ENCODE measurements at places on chromosomes 12 and 14.

- DNase-seq, result no peak
Observed at GRCh38 chr12:62763312-62763711, 171.6 kb downstream of the PPM1H start.

DNA sequence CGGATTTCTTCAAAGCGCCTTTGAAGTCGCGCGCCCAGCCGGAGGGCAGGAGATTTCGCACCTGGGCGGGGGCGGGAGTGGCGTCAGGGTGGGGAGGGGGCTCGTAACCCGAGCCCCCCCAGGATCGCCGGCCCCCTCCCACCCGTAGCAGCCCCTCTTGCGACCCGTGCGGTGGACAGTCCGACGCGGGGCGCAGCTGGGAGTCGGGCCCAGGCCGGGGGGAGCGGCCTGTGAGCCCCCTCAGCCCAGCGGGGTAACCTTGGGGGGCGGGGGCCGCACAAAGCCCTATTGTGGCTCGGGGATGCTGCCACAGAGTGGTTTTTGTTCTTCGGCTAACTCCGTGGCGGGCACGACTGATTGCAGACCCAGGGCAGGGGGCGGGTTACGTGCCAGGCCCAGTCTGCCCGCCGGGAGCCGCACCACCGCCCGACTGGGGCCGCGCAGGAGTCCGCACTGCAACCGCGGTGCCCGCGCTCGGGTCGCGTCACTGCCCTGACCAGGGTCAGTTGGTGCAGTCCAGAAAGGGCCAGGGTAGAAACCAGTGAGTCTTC lies 4.2 kb upstream of the AAAS start:
- peak; percentile 25 for DNase-seq

DNA sequence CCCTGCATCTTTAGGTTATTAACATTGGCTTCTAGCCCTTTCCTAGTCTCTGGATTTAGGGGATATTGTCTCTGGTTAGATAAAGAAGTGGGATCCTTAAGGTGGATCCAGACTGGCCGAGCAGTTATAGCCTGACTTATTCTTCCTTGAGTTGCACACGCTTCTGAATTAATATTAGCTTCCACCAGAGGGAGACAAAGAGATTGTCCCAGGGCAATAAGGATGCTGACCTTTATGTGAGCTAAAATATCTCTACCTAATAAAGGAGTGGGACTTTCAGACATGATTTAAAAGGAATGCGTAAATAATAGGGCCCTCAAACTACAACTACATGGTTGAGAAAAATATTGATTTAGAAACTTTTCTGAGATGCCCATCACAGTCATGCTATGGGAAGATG lies 139.7 kb downstream of the SLCO1B3 start:
- no peak for DNase-seq

DNA sequence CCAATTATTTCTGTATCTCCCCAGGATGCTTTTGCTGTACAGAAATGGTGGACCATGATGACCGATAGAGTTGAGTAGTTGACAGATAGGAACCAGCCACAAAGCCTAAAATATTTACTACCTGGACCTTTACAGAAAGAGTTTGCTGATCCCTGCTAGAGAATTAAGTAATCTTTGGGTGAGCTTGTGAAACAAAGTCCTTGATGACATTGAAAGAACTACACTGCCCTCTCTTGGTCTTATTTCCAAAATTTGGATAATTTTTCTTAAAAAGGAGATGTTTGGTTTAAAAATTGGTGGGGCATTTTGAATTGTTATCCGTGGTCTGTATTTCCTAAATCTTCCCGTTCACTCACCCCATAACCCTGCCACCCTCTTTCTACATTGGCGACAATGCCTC lies 13.7 kb upstream of the TCTN1 start:
- DNase-seq, result no peak

GRCh38 chr12:105206686-105207374 lies 29.1 kb downstream of the APPL2 start:
- DNase-seq, result no peak

- no peak for DNase-seq
Observed at GRCh38 chr14:59836116-59836515, 34.5 kb downstream of the RTN1 start.

GRCh38 chr12:56046027-56046780 lies 4.5 kb downstream of the RPS26 start:
- DNase-seq, result no peak

DNA sequence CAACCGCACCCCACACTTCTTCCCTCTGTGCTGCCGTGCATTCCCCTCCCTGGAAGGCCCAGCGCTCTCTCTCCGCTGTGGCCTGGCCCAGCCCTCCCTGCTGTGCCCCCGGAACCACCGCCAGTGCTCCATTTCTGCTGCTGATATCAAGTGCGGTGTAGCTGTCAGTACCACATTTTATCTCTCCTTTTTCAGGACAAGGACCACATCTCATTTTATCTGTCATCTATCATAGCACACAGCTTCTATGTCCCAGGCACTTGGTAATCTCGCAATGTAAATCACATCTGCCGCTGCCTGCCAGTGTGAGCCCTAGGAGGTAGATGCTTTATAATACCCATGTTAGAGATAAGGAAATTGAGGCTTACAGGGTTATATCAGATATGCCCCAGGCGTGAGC lies 18.3 kb downstream of the IL31 start:
- DNase-seq, result no peak

GRCh38 chr12:9068600-9068999 lies 47.1 kb downstream of the A2M start:
- no peak for DNase-seq

GRCh38 chr12:101685092-101685491 lies 12.3 kb upstream of the CHPT1 start:
- DNase-seq, result no peak

GRCh38 chr14:68814539-68815297 lies 21.9 kb upstream of the ZFP36L1 start:
- no peak for DNase-seq

GRCh38 chr14:100850841-100851585 lies 25.1 kb downstream of the MEG3 start:
- peak; percentile 74 for DNase-seq

DNA sequence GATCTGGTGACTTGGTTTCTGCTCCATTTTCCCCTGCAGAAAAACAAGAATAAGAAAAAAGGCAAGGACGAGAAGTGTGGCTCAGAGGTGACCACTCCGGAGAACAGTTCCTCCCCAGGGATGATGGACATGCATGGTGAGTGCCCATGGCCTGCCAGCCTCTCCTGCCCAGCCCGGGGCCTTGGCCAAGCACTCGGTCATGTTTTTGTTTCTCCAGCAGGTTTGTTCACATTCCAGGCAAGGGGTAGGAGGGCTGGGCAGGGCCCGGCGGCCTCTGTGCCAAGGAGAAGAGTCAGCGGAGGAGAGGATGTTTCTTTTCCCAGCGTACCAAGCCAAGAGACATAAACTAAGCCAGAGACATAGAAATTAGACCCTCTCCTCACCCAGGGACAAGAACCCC lies 13.6 kb downstream of the BCL7A start:
- DNase-seq, result no peak

- no peak for DNase-seq
Observed at GRCh38 chr12:9944391-9944790, 12.2 kb upstream of the CLEC2A start.

DNA sequence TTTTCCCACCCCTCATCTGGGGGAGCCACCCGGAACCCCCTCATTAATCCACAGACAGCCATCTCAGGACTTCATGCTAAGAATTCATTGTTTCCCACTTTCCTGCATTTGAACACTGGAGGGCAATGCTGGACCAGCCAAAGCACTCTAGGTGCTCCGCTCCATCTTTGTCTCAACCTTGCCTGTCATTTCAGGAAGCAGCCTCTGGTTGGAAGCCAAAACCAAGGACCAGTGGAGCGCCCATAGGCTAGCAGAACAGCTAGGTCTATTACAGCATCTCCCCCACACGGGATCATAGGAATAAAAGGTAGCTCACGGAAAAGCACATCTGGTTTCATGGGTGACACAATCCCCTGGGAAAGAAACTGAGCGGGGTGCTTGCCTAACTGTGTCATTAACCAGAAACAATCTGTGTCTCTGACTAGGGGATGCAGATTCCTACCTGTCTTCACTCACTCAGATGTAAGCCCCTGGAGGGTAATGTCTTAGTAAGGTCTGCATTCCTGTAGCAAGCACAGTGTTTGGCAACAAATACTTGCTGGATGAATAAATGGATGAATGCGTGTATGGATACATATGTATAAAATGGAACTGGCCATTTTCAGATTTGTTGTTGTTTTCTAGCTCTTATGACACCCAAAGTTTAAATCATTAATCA lies 197.0 kb downstream of the DAD1 start:
- no peak for DNase-seq

GRCh38 chr14:34693228-34693939 lies 21.0 kb downstream of the CFL2 start:
- no peak for DNase-seq

- DNase-seq, result no peak
Observed at GRCh38 chr12:52398176-52398575, 8.0 kb downstream of the KRT82 start.

DNA sequence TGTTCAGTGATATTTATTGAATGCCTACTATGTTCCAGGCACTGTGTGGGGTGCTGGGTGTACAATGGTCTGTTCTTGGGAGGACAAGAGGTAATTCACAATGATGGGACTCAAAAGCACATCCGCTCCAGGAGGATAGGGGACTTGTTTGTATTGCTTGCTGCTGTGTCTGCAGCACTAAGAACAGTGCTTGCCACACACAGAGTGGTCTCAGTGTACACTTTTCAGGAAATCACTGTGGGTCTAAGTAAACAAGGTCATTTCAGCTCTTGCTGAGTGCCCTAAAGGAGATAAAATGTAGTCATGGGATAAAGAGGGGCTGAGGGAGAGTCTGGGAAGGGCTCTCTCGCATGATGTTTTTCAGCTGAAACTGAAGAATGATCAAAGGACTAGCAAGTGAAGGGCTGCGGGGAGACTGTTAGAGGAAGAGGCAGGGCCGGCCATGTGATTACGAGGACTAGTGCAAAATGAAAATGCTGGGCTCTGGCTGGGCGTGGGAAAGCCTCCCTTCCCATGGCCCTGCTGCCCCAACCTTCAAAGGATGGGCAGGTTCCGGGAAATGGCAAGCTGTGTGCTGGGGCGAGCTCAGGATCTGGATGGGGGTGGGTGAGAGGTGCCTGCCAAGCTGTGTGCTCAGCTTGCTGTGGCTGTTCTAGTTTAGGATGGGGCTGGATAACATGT lies 39.1 kb downstream of the ADCK1 start:
- no peak for DNase-seq

DNA sequence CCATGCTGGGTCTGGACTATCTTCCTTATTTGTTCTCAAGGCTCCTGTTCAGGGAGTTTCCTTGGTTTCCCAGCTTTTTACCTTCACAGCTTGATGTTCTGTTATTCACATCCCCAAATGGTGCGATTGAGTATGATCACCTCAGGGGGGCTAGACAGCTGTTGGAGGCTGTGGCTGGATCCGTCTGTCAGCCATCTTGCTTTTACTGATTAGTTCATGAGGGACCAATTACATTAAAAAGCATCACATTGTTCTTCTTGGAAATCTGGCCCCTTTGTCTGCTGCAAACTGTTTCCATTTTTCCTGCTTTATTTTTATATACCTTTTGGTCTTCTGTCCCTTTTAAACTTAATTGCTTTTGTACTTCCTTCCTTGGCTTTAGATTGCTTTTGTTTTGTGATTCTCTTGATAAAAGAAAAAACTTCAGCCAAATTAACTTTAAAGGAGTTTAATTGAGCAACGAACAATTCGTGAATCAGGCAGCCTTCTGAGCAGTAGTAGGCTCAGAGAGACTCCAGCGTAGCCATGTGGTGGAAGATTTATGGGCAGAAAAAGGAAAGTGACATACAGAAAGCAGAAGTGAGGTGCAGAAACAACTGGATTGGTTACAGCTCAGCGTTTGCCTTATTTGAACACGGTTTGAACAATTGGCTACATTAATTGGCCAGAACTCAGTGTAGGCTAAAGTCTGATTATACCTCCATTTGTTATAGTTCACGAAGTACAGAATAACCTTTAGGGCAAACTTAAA lies 208.7 kb downstream of the AEBP2 start:
- DNase-seq, result no peak

GRCh38 chr14:69845787-69846186 lies 33.4 kb upstream of the SMOC1 start:
- no peak for DNase-seq

DNA sequence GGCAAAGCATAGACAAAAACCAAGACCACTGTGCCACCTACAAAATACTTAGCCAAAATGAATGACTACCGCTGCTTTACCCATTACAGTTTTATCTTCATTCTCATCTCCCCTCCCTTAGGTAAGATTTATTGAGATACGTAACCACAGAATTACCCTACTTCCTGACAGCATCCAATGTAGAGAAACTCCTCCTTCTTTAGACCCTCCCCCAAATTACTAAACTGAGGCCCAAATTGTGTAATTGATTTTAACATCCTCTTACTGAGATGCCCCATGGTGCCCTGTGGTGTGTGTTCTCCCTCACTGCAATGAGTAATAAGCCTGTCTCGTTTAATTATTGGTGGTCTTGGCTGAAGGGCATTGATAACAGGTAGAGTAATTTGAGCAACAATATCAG lies 19.1 kb downstream of the VRK1 start:
- DNase-seq, result no peak

DNA sequence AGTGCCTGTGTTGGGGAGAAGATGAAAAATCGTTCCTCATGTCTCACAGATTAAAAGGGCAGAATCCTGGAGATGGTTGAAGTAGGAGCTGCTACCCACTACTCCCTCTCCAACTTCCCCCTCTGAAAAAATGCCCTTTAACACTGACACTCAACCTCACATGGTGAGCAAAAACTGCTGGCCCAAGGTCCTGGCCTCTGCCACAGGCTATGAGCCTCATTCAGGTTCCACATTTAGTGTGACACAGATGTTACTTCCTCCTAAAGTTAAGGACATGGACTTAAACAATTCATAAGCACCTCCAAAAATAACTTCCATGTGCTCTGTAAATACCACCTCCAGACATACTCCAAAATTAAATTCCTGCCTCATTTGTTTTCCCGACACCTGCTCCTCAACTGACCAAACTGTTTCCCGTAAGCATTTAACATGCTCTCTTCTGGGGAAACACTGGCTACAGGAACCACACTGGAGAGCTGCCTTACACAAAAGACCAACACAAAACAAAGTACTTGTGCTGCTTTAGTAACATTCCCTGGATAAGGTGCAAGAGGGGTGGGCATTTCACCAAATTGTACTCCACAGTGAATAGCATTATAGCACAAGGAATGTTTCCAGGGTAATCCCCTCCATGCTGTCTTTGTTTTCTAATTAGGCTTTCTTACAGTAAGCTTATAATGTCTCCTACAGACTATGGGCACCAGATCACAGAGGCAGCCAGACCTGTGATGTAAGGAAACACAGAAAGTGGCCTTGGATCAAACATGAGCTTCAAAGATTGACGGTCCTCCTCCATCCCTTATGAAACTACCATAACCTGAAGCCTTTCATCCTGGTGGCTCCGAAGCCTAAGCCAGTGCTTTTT lies 57.0 kb downstream of the PHLDA1 start:
- DNase-seq, result no peak

DNA sequence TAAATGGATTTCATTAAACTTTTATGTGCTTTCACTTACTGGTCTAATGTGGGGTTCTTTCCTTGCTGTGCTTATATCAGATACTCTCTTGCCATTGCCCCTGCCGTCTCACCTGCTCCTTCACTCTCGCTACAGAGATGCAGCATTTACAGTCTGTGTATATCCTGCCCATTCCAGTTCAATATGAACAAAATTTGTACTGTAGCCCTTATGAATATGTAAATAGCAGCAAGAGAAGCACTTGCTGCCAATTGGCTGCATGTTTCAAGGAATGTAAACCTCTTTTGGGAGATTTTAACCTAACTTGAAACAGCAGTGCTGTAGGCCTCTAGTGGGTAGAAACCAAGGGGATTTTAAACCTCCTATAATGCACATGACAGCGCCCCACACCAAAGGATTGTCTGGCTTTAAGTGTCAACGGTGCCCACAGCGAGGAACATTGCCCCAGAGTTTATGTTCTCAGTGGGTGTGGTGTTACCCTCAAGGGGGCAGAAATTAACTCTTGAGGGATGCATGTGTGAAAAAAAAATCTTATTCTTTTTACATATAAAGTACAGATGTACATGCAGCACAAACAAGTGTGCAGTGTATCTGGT lies 19.1 kb downstream of the PCNX1 start:
- no peak for DNase-seq
